ENCODE measurements at places on chromosomes 6 and 20.

DNA sequence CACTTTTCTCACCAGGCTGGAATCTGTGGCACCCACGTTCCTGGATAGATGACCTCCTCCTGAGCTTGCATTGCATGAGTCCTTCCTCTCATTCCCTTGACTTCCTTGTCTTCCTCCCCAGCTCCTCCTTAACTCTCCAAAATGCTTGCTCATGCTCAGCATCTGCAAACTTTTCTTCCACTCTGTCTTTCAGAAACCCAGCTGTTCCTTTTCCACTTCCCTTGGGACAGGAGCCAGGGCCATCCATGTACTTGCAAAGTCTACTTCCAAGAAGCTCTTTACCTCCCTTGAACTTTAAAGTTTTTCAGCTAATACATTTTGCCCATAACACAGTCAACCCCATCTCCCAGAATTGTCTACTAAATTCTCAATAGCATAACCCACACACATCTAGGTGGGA lies 861.7 kb downstream of the QKI start:
- no peak for DNase-seq

GRCh38 chr6:149332602-149333265 lies 15.2 kb downstream of the TAB2 start:
- no peak for DNase-seq

DNA sequence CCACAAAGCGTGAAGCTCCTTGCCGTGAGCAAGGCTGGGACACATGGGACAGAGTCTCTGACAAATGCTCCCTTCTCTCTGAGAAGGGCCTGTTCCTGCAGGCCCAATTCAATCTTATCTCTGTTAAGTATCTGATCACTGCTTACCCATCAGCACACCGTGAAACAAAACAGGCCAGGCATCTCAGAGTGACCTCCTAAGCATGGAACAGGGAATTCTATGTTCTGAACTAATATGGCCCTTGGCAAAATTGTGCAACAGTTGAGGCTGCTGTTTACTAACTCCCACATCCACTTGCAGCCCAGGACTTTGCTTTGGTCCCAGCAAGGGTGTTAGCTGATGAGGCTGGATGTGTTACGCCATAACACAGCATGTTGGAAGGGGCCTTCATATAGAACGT lies 79.2 kb downstream of the GCLC start:
- DNase-seq = no peak

DNA sequence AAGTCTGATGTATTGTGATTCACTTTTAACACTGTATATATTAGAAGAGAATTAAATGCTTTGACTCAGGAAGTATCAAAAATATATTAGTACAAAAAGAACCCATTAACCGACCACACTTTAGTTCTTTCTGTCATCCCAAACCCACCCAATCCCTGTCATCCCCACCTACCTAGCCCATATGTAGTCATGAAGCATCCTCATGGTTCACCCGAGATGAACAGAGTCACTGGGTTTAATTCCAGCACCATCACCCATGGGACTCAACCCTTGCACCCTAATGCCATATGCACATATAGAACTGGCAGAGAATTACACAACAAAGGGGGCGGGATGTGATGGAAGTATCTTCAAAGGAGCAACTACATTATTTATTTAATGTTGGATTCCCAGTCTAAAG lies 141.4 kb downstream of the KHDC1L start:
- no peak for DNase-seq

DNA sequence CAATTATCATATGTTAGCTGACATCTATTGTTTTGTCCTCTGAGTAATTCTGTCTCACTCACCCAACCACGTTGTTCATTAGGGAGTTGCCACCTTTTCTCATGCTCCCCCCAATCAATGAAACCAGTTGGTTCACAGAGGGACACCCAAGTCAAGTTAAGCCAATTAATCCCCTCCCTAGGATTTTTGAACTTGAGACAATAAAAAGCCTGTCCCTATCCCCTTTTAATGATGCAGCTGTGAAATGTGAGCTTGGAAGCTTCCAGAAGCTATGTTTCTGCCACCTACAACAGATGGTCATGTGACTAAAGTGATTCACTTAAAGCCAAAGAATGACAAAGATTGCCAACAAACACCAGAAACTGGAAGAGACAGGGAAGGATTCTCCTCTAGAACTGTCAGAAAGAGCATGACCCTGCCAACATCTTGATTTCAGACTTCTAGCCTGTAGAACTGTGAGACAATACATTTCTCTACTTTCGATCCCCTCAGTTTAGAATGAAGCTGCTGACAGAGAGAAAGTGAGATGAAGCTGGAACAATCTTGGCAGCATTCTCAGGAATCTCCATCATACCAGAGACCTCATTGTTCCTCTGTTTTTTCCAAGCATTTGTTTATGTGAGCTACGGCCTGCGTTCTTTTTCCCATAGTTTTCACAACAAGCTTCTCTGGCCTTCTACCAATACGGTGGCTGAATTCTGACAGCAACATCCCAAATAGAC lies 57.8 kb upstream of the TPD52L1 start:
- no peak for DNase-seq

DNA sequence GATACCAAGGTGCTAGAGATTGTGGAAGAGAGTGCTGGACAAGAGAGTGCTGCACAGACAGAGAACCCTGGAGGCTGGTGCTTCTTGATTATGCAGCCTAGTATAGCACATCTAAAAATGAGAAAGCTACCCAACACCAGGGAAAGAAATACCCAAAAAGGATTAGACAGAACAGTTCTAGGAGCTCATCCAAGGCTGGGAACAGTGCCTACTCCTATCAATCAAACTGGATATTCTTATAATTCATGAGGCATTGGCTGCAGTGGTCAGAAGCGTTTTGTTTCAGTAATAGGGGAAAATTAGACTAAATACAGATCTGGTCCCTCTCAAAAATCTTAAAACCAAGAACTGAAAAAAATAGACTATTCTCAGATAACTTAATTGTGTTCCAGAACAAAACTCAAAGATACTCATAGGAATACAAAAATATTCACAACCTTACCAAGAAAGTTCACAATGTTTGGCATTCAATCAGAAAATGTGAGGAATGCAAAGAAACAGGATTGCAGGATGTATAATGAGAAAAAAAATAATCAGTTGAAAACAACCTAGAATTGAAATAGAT lies 222.9 kb downstream of the EPHA7 start:
- DNase-seq = no peak

DNA sequence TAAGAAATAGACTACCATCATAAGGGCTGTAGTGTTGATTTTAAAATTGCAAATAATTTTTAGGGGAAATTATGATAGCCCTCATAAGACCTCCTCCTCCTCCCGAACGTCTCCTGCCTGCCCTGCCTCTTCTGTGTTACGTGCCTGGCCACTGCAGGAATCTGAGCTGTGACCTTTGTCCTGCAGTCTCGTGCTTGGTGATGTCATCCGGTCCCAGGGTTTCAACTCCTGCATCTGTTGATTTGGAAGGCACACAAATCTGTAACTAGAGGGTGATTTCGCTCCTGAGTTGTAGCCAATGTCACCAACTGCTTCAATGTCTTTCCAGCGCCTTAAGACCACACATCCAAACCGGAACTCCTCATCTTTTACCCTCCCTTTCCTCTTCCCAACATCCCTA lies 163.2 kb downstream of the AIG1 start:
- no peak for DNase-seq

DNA sequence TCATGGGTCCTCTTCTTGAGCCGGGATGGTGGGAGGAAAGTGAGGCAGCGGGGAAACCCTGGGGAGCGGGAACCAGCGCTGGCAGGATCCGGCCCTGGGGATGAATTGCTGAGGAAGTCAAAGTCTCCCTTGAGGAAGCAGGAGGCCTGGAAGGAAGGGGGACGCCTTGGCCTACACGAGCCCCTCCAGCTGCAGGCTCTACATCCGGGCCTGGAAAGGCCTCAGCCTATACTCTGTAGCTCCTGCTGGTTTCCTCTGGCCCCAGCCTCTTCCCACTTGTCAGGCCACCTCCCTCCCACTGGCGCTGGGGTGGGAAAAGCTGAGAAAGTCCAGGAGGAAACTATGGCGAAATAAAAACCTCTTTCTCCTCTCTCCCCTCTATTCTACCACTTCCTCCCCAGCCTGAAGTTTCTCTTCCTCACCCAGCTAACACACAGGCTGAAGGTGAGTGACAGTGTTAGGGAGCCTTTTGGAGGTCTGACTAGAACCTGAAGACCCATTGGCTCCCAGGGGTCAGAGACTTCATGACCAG lies 14.9 kb downstream of the TREML2 start:
- DNase-seq = no peak

- DNase-seq = no peak
Observed at GRCh38 chr6:48754641-48755040, 643.6 kb upstream of the PTCHD4 start.
